ENCODE measurements at places on chromosomes 6 and 20.

DNA sequence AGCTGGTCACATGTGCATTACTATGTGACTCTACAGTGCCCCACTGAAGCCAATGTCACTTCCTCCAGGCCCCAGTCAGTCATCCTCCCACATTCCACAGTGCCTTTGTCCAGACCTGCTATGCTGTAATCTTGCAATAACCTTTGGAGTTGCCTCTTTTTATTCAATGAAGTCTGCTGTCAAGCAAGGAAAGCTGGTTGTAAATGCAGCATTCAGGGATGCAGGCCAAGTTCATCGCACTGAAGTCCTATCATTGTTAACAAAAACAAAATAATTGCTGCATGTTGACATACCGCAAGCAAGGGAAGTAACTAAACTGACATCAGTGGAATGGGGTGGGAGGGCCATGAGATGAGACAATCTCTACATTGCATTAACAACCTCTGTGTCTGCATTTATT is 131.2 kb upstream of the CDYL start:
- no peak for DNase-seq

GRCh38 chr6:45420083-45420908 is 42.6 kb upstream of the SUPT3H start:
- DNase-seq, result peak; percentile 59

DNA sequence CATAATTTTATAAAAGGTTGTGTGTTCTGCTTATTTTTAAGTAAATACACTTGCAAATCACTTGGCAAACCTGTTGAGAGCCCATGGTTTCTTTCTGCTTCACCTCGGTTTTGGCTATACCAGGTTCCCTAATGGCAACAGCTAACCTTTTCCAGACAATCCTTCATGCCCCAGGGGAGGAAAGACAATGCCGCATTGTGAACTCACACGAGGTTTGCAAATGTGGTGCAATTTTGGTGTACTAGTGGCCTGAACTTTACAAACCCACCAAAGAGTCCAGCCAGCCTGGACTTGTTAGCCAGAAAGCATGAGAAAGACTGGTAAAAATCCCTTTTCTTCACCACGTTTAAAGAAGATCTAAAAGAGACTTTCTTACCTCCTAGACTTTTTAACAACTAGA is 84.8 kb upstream of the SOX4 start:
- no peak for DNase-seq

GRCh38 chr20:13464702-13465101 is 174.0 kb downstream of the TASP1 start:
- no peak for DNase-seq

DNA sequence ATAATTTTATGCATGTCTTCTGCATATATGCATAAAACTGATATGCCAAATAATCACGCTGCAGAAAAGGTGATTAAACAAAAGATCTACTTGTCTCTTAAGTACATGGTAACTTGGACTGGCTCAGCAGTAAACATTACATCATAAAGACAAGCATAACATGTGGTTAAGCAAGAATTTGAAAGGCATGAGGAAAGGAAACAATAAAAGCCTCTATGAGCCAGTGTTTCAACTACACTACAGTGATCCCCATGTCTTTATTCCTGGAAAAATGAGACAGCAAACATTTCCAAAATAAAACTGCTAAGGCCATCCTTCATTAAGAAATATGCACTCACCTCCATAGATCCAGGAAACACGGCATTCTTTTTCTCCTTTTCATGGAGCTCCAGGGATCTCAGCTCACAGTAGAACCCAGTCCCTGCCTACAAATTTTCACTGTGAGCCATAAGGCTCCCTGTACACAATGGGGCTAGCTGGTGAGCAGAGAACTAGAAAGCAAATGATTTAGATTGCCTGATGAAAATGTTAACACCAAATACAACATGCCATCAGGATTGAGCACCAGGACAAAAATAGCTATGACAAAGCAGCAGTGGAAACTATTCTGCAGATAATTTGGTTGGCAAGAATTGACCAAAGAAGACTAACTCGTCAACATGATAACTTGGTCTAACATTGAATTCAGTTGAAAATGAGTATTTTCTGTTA is 156.1 kb downstream of the COL21A1 start:
- no peak for DNase-seq

DNA sequence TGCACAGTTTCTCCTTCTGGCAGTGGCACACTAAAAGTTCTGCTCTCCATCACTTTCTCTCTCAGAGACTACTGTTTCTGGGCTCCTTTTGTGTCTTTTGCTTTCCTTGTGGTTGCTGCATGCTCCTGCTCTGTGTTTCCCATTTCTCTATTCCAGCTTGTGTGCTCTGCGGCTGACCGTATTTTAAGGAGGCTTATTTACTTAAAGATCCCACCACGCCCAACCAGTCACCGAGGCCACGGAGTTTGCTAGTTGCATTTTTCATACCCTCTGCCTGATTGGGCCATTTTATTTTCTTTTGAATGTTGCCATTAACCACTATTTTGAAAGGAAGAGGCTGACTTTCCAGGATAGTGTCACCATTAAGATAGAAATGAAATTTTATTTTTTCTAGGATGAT is 626.4 kb upstream of the MMS22L start:
- DNase-seq, result no peak

DNA sequence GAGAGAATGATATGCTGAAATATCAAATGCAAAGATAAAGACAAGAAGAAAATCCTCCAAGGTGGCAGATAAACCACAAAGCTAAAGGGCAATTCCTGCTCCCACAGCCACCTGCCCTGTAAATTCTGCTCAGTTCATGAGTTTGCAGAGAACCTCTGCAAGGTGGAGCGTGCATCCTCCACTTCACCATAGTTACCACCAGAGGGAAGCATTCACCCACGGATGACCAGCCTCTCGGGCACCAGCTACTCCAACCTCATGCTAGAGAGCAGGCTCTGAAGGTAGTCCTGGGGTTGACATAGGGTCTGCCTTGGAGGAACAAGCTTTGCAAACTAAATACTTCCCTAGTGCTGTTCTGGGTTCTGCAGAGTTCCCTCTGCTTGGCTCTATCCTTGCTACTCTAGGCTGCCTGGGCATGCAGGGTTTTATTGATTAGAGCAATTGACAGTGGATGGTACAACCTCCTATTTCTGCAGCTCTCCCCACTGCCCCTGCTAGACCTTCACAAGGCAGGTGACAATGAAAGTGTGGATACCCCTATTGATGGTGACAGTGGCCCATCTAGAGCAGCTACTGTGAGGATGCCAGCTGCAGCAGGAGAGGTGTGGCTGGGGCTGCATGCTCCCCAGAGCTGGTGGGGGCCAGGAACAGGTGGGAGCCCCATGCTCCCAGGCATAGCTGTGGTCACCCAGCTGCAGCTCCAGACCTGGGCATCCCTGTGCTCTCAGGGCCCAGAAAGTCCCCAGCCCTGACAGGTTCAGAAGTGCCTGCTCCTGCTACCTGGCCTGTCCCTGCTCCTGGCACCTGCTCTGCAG is 51.1 kb downstream of the GGTLC1 start:
- DNase-seq, result peak; percentile 39

DNA sequence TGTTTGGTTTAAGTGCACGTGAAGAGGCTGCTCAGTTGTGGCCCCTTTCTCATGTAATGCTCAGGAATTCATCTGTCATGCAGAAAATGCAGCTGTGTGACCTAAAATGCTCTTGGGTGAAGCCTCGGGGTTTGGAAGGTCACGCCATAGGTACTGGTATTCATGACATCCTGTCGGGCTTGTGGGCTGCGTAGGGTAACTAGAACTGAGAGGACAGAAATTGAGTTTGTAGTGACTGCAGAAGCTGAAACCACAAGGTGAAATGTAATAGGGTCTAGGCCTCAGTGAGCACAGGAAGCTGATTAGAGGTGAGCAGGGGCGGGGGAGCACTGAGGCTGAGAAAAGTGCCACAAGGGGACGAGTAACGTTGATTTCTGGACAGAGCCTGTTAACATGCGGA is 128.8 kb downstream of the SOBP start:
- DNase-seq, result no peak

Measured in effector memory CD4-positive, alpha-beta T cell (primary cell).